ENCODE measurements at places on chromosomes 2 and 18.

DNA sequence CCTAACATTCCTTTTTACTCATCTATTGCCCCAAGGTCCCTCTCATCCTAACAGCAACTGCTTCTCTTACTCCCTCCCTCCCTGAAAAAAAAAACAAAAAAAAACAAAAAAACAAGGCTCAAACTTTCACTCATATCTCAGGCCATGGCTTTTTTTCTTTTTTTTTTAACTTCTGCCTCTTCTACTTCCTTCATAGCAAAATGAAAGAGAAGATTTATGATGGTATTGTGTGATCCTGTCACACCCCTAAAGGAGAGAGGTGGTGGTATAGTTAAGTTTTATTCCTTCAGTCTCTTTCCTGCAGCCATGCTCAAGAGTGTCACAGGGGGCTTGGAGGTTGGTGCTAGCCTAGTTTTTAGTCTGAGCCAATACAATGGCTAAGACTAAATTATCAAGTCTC is 21.5 kb upstream of the EPC2 start:
- no peak for DNase-seq

DNA sequence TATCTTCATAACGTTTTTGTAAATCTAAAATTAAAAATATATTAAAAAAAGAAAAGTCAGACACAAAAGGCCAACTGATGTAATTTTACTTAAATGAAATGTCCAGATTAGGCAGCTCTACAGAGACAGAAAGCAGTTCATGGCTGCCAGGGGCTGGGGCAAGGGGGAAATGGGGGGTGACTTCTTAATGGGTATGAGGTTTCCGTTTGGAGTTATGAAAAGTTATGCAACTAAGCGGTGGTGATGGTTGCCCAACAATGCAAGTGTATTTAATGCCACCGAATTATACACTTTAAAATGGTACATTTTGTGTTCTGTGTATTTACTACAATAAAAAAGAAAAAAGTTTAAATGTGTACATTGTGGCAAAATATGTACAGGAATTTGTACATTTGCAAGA is 70.2 kb upstream of the TEX51 start:
- no peak for DNase-seq

- DNase-seq, result no peak
These were observed 822.9 kb downstream of the RNF144A start for GRCh38 chr2:7740114-7740513.

DNA sequence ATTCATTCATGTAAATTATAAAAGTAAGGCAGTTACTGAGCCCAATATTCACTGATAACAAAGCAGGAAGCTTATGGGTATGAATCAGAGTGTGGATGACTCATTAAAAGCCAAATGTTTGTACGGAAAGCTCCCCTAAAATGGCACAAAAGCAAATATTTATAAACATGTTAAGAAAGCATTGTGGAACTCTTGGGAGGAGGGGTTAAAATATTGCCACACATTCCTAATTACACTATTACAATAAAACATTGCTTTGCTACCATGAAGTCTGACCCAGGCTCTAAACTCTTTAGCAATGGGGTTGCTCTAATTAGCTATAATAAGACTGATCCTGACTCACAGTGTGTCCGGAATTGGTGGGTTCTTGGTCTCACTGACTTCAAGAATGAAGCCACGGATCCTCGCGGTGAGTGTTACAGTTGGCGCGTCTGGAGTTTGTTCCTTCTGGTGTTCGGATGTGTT is 110.9 kb downstream of the NAB1 start:
- no peak for DNase-seq

- DNase-seq, result no peak
These were observed 26.5 kb downstream of the MSTN start for GRCh38 chr2:190036071-190036470.

DNA sequence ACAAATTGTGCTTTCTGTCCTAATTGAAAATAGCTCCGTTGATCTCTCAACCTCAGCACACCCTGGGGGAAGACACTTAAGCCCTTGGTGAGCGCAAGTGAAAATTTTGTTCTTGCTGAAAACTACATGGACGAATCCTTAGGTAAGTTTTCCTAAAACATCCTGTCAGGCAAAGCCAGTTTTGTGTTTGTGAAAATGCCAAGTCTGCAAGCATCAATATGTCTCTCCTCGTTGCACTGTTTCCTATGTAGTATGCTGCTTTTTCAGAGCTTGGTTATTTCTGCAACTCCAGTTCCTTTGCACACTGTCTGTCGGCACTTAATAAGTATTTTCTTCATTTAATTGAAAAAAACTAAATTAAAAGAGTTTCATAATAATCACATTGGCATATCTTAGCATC is 146.9 kb upstream of the POU3F3 start:
- no peak for DNase-seq

- DNase-seq, result no peak
These were observed 829.3 kb upstream of the ID2 start for GRCh38 chr2:7852546-7852945.

DNA sequence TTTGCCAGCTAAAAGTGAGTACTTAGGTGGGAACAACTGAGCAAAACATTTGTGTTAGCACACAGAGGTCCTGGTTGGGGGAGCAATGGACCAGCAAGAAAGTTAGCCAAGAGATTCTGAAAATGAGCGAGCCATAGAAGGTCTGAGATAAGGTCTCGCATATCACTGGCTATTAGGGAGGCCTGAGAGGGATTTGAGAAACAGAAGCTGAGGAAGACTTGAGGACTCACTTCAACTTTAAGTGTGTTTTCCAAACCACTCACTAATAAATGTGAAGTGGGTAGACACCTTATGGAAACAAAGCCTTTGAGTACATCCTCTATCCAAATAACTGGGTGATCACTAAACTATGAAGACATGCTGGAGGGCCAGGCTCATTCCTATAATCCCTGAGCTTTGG is 958.5 kb downstream of the DPP10 start:
- no peak for DNase-seq

- DNase-seq, result no peak
These were observed 73.3 kb downstream of the ZNF385B start for GRCh38 chr2:179788104-179788503.

DNA sequence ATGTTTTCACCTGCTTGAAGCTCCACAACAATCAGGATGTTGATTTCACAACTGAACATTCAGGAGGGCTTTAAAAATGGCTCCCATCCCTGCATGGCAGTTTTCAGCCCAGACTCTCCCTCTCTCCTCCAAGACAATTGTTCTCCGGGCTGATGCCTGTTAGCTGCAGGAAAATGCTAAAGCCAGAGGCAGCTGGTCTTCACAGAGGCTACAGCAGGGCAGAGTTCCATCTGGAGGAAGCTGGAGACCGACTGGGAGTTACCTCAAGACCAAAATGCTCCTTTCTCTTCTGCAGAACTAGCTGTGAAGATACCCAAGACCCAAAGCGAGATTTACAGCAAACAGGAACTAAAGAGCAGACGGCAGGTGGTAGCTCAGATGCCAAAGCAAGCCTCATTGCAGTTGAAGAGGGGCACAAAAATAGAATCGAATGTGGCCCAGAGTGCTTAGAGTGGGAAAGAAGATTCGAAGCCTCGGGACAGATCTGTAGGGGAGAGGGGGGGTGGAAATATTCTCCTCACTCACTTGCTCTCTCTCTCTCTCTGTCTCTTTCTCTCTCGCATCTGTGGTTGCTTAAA is 423.6 kb downstream of the ZNF521 start:
- no peak for DNase-seq

All from GDM1 (cell line).